ENCODE measurements at places on chromosomes 5 and 9.

DNA sequence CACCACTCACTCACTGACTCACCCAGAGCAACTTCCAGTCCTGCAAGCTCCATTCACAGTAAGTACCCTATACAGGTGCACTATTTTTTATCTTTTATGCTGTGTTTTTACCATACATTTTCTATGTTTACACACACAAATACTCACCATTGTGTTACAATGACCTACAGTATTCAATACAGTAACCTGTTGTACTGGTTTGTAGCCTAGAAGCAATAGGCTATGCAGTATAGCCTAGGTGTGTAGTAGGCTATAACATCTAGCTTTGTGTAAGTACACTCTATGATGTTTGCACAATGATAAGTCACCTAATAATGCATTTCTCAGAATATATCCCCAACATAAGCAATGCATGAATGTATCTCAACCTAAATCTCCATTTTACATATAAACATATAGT lies 541.1 kb downstream of the NR2F1-AS1 start:
- DNase-seq: no peak

DNA sequence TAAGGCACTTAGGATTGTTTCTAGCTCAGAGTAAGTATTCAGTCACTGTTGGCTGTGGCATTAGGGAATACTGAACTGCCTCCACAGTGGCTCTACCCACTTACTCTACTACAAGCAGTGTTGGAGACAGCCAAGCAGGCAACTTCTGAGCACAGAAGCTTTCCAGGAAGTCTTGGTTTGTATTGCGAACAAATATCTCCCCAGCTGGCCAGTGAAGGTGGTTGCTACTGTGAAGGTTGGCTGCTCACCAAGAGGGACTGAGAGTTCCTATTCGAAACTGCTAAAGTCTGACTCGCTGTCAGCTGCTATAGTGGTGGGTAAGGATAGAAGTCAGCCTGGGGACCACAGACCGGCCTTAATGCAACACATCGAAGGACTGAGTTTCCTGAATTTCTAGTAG lies 319.1 kb downstream of the KIF4B start:
- no peak for DNase-seq

- DNase-seq: no peak
Observed at GRCh38 chr9:137295849-137296669, 6.0 kb downstream of the NRARP start.

DNA sequence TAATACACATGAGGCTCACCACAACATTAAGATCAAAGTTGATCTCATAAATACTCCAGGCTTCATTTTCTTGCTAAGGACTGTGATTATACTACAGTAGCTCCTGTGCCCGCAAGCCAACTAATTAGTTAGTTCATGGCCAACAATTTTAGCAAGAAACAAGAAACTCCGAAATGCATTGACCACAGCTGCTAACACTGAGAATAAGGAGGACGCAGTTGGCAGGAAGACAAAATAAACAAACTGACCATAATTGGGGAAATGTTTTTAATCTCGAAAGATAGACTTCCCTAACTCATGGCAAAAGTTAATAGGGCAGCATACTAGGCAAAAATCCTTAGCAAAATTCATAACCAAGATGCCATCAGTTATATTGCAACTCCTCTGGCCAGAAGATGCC lies 115.5 kb upstream of the SPEF2 start:
- no peak for DNase-seq

- DNase-seq: no peak
Observed at GRCh38 chr5:166436872-166437271, 1854.6 kb upstream of the WWC1 start.

DNA sequence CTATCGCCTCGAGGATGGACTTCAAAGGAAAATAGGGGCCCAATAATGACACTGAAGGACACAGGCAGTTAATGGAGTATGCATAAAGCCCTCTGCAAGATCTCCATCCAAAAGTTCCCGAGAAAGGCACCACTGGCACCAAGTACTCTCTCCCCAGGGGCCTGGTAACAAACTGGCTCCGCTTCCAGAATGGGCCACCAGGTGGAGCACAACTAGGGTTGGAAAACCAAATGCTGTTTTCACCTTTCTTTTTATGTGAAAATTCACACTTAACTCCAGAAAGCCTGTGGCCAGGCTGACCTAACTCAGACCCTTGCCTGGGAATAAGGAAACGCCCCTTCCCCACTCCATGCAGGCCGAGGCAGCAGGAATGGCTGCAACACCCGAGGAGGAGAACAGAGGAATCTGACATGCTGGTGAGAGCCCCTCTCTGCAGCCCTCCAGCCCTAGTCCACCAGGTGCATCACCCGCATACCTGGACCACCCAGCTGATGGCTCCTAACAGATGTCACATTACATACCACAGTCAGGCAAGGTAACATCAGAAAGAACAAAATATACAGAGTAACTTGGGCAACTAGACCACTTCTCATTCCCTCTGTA lies 42.8 kb downstream of the CAMSAP1 start:
- peak; percentile 61 for DNase-seq

DNA sequence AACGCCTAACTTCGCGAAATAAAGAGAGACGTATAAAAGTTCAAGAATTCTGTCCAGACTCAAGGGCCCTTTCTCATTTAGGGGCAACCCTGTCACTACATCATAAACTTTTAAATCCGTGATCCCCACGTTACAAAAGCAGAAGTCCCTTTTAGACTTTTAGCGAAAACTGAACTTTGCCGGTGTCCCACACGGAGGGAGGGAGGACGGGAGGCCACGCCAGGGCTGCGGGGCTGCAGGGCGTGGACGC lies 515 bp upstream of the F2R start:
- DNase-seq: no peak

- no peak for DNase-seq
Observed at GRCh38 chr9:8241201-8241600, 441.6 kb upstream of the DMAC1 start.

DNA sequence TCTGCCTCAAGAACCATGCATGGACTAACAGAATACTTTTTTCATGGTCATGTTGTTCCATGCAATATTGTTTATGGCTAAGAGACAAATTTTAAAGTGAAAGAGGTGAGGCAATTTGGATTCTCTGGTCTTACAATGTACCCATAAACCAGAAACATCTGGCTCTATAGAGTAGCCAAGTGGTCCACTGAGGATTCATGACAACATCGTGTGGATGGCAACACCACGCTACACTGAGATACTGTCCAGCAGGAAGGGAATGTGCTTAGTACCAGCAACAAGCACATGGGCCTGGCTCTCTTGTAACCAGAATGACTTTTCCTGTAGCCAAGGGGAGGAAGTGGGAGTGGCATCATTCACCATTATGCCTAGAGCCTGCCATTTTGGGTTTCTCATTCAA lies 218.2 kb downstream of the GADD45G start:
- no peak for DNase-seq

DNA sequence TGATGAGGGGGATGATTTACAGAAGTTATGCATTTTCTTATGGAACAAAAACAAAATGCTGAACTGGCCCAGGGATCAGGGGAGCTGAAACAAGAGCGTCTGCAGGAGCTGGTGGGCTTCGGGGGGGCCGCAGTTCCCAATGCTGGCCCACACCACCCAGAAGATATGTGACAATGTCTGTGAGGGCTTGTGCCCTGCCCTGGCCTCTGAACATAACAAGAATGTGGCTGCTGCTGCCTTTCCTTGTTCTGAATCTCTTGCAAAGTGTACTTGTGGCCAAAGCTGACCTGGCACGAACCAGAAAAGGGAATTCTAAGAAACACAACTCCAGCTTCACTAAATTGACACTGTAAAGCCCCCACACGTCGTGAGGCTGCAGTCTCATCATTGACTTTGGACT lies 66.7 kb downstream of the SEC61B start:
- no peak for DNase-seq

GRCh38 chr9:127930231-127931091 lies at the start of gene PIP5KL1:
Gene PIP5KL1 (minus strand): TSS chr9:127930777. CDS start chr9:127930752, 25 bp downstream.
- DNase-seq: peak; percentile 92

GRCh38 chr9:26310294-26310693 lies 582.3 kb downstream of the CAAP1 start:
- no peak for DNase-seq

DNA sequence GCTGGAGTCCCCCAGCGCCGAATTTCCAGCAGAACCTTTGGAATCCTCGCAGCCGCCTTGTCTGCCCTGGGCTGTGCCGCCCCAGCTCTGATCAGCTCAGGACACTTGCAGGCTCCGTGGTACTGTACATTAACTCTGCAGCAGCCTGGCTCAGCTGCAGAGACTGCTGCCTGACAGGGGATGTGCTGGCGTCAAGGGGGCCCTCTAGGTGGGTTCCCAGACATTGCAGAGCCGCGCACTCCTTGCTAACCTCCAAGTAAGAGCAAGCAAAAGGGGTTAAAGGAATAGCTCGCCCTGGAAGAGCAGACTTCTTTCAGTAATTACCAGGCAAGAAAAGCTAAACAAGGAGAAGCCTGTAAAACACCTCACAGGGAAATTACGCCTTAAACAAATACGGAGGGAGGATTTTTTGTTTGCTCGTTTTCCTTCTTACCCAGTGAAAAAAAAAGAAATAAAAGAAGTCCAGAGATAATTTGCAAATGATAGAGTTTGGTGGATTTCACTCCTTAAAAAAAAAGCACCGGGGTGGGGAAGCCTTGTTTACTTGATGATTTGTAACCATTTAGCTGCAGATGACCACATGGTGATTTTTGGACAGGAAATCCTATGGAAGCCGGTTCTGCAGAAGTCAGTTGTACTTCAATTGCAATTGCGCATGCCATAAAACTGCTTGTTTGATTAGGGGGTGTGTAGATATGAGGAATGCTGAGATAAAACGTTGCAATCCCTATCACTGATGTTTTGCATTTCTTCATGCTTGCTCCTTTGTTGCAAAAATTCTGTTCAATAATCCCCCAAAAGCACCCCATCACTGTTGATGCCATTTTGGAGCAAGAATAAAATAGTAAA lies 305.8 kb downstream of the PDE4D start:
- peak; percentile 88 for DNase-seq

- DNase-seq: no peak
Observed at GRCh38 chr9:16461137-16461840, 409.2 kb downstream of the BNC2 start.

DNA sequence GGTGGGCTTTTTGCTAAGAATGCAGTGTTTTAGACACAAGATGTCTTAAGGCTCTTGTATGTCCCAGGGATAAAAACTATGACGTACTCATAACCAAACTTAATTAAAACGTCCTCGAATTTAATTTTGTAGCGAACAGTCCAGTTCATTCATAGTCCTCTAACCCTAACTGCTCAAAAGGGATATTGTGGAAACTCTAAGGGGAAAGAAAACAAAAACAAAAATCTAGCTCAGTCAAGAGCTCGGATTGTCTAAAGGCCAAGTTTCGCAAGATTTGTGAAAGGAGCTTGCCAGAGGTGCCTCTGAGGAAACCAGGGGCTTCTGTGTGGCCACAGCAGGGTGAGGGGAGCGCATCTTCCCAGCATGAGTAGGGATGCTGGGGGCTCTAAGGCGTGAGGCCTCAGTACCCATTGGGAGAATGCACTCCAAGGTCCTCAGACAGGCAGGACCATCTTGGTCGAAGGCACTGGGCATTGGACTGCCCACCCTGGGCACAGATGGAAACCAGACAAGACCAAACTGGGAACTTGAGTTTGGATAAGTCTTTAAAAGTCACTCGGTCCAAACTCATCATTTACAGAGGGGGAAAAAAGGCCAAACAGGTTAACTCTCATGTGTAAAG lies 71.8 kb downstream of the PRRT1B start:
- no peak for DNase-seq

- no peak for DNase-seq
Observed at GRCh38 chr9:14080959-14081542, 232.9 kb downstream of the NFIB start.

DNA sequence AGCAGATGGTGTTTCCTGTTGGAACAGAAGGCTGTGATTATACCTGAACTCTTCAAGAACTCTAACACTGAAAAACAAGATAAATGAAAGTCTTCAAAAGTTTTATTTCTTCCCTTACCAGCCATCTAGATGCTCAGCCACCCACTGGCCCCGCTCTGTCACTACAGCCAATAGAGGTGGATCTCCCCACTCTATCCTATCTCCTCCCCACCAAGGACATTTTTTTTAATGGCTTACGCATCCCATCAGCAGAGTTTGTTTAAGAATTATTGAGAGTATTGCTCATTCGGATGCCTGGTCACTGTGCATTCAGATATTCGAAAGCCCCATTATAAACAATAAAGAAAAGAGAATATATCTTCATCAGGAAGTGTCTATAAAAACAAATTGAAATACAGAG lies 159.4 kb downstream of the RASEF start:
- DNase-seq: no peak

GRCh38 chr5:88426441-88426840 lies 157.8 kb upstream of the TMEM161B start:
- no peak for DNase-seq

- no peak for DNase-seq
Observed at GRCh38 chr9:128145536-128145935, 3.7 kb upstream of the LCN2 start.

GRCh38 chr9:20981486-20981885 lies 50.0 kb downstream of the HACD4 start:
- no peak for DNase-seq

- no peak for DNase-seq
Observed at GRCh38 chr5:159511570-159511969, 181.3 kb upstream of the IL12B start.

GRCh38 chr5:141560725-141561483 lies 57.9 kb downstream of the DIAPH1 start:
- DNase-seq: peak; percentile 89

GRCh38 chr5:93153461-93153860 lies 427.6 kb downstream of the NR2F1-AS1 start:
- DNase-seq: no peak

DNA sequence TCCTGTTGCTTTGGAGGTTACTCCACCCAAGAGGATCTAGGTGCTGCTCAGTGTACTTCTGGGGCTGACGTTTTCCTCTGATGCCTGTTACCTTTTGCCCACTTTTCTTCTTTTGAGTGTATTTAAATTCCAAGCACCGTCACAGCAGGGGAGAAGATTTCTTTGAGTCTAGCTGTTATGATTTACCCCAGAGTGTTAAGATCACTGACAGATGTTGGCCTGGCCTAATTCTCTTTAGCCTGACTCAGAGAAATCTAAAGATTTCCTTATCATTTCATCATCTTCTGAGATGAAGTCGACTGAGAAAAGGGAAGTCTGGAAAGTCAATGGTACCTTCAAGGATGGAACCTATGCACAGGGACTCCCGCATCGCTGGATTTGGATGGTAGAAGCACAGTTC lies 191.5 kb downstream of the FBXL7 start:
- DNase-seq: no peak

DNA sequence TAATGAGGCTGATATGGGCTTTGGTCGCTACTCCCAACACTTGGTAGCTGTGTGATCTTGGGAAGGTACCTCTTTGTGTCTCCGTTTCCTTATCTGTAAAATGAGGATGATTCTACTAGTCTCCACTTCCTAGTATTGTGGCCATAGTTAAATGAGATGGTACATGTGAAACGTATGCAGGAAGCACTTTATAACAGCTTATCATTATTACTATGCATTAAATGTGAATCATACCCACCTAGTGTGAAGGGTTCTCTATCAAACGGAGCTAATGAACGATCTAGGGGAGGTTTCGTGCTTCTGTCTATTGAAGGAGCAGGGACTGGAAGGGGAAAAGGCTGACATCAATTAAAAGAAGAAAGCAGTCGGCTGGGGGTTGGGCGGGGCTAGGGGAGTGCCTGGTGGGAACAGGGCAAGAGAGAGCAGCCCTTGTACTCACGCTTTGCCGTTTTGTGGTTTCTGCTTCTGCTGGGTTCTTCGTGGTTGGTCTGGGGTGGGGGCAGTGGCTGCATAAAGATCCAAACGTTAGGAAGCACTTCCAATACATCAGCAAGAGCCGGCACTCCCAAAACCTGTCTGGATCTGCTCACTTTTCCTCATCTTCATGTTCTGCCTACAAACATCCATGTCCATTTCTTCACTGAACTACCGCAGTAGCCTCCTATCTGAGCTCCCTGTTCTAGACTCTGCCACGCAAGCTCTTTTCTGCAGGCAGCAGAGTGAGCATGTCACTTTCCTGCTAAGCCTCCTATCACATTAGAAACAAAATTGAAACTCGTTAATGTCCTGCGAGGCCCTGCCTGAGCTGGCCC lies 30.8 kb downstream of the LCP2 start:
- no peak for DNase-seq
